ENCODE measurements at places on chromosomes 11 and 22.
A peak's percentile ranks its signal among the peaks of the same experiment; 100 is the strongest.

GRCh38 chr11:35549787-35550186 lies 24.4 kb upstream of the PAMR1 start:
- DNase-seq = no peak

DNA sequence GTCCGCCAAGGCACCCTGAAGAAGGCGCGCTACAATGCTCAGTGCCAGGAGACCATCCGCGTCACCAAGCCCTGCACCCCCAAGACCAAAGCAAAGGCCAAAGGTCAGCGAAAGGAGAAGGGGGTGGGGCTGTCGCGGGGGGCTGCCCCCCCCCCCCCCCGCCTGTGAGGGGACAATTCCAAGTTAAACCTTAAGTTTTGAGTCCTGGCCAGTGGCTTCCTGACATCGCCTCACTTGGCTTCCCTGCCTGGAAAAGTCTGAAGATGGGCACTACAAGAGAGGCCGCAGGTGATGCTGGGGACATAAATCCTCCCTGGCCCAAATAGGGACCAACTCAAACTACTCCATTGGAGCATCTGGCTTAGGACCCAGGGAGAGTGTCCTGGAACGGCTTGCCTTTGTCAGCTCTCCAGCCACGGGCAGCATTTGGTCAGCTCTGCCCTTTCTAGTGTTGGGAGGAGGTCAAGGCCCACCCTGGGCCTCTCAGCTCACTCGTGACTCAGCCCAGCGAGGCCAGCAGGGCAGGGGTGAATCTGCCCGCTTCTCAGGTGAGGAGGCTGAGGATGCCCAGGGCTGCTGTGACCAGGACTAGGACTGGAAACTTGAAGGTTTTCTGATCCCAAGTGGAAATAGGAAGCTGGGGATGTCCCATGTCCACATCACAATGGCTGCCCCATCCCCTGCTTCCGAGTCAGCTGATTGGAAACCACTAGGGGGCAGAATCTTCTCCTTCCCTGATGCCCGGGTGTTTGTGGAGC lies 1.4 kb downstream of the MDK start:
- no peak for DNase-seq

- no peak for DNase-seq
These were observed 260.0 kb downstream of the SOX6 start for GRCh38 chr11:16096336-16096735.

DNA sequence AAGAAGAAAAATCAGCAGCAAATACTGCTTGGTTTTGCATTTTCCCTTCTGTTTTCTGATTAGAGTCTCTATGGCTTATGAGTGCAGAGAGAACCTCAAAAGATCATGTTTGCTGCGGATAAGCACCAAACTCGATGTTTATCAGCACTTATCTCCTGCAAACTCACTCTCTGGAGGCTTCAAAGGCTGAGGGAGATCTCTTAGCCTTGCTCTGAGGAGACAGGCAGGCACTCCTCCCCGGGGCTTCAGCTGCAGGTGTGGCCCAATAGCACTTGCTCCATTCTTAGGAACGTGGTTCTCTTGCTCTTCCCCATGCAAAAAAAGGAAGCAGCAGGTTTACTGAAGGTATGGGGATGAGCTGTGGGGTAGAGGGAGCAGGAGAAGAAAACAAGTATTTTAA lies 45.1 kb downstream of the FLI1 start:
- DNase-seq = no peak

DNA sequence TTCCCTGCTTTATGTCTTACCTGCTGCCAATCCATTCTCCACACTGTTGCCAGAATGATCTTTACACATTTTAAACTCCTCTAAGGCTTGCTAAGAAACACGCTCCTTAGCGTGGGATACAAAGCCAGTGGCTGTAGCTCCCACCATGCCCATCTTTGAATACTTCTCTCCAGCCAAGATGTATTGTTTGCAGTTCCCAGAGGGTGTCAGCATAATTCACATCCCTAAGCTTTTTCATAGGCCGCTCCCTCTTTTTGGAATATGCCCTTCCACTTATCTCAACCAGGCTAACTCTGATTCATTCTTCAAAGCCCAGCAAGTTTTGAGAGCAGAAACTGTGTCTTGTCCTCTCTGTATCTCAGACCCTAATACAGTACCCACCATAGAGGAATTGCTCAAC lies 8.1 kb upstream of the UPK2 start:
- no peak for DNase-seq

GRCh38 chr11:20016526-20016925 lies 143.7 kb downstream of the DBX1 start:
- no peak for DNase-seq

- DNase-seq = no peak
These were observed 5.3 kb downstream of the CFL1 start for GRCh38 chr11:65852508-65853245.

- no peak for DNase-seq
These were observed 210.8 kb downstream of the CEP164 start for GRCh38 chr11:117538263-117539135.

DNA sequence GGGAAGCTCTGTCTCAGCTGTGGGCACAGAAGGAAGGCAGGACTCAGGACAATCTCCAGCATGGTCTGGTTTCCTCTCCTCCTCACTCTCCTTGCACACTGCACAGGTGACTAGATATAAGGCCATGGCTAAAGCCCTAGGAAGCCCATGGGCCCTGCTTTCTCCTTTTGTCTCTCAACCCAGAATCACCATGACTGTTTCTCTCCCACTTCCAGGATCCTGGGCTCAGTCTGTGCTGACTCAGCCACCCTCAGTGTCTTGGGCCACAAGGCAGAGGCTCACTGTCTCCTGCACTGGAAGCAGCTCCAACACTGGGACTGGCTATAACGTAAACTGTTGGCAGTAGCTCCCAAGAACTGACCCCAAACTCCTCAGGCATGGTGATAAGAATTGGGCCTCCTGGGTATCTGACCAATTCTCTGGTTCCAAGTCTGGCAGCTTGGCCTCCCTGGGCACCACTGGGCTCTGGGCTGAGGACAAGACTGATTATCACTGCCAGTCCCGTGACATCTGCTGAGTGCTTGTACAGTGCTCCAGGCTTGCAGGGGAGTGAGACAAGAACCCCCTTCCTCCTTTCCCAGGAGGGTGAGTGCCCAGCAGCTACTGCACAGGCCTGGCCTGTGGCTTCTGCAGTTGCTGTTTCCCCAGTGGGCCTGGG lies 104.0 kb upstream of the TOP3B start:
- no peak for DNase-seq

DNA sequence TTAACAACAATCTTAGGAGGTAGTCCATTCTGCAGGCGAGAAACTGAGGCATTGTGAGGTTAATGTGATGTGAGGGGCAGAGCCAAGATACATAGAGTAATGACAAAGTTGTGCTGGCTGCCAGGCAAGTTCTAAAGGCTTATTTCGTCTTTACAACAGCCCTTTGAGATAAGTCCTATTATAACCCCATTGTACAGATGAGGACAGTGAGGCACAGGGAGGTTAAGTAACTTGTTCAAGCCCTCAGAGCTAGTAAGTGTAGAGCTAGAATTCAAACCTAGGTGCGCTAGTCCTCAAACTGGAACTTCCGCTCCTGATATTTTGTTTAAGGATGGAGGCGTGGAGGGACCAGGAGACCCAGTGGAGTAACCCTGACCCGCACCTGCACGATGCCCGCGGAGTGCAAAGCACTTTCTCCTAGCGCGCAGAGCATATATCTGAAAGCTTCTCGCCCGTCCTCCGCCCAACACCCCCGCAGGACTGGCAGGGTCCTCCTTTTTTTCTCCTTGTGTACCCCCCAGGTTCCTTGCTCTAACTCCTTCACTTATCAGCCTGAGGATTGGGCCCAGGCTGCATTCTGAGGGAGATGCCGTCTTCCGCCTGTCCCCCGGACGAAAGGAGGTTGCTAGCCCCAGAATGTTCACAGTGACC lies 4.9 kb upstream of the FLI1 start:
- no peak for DNase-seq

DNA sequence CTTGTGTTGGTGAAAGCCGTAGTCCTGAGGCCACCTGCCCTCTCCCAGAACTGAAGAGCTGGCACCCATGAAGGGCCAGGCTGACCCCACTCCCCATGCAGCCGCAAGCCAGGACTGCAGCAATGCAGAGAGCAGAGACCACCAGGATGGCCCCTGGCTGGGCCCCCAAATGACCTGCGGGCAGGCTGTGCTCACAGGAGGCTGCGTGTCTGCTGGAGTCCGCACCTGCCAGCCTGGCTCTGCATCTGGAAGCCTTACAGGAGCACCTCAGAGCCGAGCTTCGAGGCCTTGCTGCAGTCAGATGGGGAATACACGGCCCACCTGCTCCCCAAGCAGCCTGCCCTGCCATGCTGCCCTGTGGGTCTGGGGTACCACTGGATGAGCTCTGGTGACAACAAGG lies 1336.8 kb downstream of the TBC1D22A start:
- no peak for DNase-seq

GRCh38 chr11:61139387-61139786 lies 21.8 kb downstream of the VPS37C start:
- DNase-seq = no peak

DNA sequence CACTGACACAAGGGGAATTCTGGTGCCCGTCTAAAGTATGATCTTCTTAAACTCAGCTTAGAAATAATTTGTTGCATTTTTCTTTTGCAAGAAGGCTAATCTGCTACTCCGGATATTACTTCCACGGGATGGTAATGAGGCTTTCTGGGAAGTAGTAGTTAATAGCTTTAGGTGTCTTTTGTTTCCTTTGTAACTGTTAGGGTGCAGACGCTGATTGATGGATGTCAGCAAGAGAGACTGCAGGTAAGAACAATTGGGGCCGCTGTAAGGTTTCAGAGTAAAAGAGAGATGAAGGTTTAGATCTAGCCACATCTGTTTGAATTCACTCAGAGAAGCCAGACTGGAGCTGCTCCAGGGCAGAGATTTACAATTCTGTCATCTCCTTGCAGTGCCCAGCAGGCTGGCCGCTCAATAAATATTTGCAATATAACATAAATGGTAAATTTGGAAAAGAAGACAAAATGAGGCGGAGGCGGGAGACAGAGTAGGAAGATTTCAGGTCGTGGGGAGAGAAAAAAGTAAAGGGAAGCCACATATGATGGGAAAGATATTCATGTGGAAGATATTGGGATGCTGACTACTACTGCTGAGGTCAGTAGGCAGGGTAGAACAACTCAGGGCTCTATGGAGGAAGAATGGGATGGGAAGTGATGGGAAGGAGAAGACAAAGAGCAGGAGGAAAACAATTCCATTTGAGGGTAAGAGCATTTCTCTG lies 320.5 kb downstream of the AASDHPPT start:
- DNase-seq = no peak

GRCh38 chr22:26848244-26848920 lies 191.0 kb downstream of the MIAT start:
- no peak for DNase-seq

GRCh38 chr22:23786752-23787599 lies at the start of gene SMARCB1:
SMARCB1 (plus strand) TSS chr22:23786966; CDS start chr22:23787170, 204 bp downstream.
- peak; percentile 94 for DNase-seq

- no peak for DNase-seq
These were observed 40.9 kb downstream of the TCF20 start for GRCh38 chr22:42229455-42230149.

GRCh38 chr11:111826322-111826950 lies 44.9 kb downstream of the ALG9 start:
- DNase-seq = no peak

DNA sequence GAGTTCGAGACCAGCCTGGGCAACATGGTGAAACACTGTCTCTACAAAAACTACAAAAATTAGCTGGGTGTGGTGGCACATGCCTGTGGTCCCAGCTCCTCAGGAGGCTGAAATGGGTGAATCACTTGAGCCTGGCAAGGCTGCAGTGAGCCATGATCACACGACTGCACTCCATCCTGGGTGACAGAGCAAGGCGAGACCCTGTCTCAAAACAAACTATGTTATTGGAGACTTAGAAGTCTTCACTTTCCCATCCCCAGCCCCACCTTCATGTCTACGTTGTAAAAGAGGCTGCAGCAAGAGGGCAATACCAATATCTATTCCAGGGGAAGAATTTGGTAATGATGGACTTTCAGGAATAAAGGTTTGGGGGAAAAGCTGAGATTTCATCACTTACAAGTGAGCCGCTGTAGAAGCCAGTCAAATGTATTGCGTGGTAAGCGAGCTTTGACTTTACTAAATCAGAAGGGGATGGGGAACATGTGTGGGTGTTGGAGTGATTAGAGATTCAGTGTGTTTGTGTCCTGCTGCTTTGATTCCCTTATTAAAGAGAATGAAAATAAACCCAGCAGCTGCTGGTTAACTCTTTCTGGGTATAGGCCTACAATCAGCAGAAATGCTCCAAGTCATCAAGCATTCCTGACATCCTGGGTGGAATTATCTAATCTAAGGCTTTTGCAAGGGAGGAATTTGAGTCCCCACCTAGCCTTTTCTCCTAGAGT lies 53.7 kb downstream of the UBASH3B start:
- no peak for DNase-seq

DNA sequence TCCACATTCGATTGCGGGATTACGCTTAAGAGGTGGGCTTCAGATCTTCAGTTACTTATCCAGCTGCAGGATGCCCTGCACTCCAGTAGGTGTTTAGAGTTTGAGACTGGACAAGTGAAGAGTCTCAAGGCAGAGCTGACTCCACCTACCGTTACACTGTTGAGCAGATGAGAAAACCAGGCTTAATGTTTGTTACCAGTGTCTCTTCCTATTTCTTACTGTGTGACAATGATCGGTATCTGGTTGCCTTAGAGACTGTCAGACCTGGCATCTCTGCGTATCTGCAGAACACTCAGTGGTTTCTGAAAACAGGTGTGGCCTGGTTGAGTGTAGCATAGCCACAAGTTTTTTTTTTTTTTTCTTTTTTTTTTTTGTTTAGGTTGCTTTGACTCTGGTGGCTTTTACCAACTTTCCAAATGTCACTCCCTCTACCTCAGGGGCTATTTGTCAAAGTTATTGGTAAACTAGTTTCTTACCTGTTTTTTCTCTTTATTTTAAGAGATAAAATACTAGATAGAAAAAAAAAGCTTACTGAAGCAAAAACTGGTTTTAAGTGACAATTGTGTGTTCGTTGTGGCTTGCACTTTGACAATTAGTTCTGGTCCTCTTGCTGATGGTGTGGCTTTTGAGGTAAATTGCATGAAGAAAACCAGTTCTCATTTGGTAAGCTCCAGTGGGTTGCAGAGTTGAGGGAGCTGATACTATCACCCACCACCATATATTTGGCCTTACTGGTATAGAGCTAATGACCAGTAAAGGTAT lies 284.8 kb downstream of the ETS1 start:
- DNase-seq = peak; percentile 51

DNA sequence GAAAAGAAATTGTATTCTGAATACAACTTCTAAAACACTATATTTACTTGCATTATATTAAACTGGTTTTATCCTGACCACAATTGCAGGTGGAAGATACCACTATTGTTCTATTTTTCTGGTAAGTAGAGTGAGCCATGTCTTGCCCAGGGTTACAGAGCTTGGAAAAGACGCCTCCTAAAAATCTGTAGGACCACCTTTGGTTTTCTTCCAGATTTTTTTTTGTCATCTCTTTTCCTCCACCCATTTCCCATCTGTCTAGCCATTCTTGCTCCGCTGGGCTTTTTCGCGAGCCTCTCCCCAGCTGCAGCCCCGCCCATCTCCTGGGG lies 294 bp upstream of the MTMR3 start:
- no peak for DNase-seq

- DNase-seq = no peak
These were observed 140.1 kb downstream of the DBX1 start for GRCh38 chr11:20020198-20020597.

GRCh38 chr11:121881806-121882205 lies 234.2 kb downstream of the BLID start:
- no peak for DNase-seq

Data from activated T-cell treated with anti-CD3 and anti-CD28 coated beads, Interleukin-2, amount 50 U/mL, for 1 hour (primary cell).